ENCODE measurements at places on chromosomes 1 and 21.

DNA sequence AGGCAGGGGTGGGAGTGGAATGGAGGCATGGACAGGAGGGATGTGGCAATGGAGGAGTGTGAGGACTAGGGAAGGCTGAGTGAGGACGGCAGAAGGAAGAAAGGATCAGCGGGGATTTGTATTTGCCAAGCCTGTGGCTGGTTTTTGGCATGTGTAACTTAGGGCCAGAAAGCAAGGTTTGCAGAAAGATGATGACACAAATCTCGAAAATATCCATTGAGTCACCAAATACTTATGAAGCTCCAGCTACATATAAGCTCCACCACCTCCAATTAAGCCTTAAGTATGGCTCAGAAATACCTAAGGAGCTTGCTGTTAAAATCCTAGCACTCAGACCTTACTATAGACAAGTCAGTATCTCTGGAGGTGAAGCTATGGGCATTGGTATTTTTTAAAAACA lies 90.1 kb downstream of the OMA1 start:
- no peak for DNase-seq

- no peak for DNase-seq
These were observed 20.7 kb upstream of the CYYR1 start for GRCh38 chr21:26593800-26594199.

DNA sequence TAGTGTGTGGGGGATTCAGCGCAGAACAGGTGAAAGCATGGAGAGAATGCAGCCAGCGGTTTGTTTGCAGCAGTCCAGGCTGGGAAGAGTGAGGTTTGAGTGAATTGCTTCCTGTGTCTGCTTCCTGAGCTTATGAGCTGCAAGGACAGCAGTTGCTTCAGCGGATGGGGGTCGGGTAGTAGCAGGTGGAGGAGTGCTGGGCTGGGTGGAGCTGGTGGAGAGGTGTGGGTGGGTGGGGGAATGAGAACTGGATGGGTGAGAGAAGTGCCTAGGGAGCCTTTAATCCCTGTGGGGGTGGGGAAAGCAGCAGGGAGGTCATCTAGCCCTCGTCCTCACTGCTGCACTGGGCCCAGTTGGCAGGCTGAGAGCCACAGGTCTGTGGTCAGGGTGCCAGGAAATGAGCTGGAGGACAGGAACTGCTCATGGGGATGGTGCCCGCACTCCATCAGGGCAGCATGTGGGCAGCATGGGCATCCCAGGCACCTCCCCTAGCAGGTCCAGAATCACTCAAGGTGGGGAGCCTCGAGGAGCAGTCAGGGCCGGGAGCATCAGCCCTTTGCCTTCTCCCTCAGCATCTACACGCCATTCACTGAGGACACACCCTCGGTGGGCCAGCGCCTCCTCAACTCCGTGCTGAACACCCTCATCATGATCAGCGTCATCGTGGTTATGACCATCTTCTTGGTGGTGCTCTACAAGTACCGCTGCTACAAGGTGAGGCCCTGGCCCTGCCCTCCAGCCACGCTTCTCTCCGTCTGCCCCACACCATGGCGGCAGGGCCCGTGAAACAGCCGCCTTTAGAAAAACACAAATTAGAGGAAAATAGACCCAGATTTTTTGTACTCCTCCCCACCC lies 14.8 kb downstream of the PSEN2 start:
- peak; percentile 85 for DNase-seq

- no peak for DNase-seq
These were observed 10.1 kb upstream of the CNN3 start for GRCh38 chr1:94936861-94937620.

GRCh38 chr21:39712976-39713375 lies 32.0 kb upstream of the IGSF5 start:
- peak; percentile 62 for DNase-seq

GRCh38 chr1:17658837-17659236 lies 96.3 kb upstream of the ACTL8 start:
- DNase-seq, result no peak

- no peak for DNase-seq
These were observed 55.5 kb downstream of the SCCPDH start for GRCh38 chr1:246779561-246780175.

GRCh38 chr1:6672558-6672957 lies 29.1 kb downstream of the DNAJC11 start:
- DNase-seq, result no peak

- peak; percentile 71 for DNase-seq
These were observed 20.1 kb downstream of the FAAP20 start for GRCh38 chr1:2174348-2175054.

DNA sequence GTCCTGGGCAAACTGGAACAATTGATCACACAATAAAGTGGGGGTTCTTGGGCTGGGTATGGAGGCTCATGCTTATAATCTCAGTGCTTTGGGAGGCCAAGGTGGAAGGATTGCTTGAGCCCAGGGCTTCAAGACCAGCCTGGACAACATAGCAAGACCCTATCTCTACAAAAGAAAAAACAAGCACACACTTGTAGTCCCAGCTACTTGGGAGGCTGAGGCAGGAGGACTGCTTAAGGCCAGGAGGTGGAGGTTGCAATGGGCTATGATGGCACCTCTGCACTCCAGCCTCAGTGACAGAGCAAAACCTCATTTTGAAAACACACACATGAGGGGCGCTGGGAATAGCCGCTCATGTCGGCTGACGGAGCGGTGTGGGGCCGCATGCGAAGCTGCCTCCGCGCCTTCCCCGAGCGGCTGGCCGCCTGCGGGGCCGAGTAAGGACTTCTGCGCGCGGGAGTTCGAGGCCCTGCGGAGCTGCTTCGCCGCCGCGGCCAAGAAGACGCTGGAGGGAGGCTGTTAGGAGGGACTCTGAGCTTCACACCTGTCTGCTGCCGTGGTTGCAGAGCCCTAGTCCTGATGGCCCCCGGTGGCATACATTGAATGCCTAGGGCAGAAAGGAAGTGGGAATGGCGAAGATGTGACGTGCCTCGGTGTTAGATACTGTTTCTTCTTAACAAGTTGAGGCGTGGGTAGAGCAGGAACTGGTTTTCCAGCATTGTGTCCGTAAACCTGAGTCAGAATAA lies 59.5 kb downstream of the ACBD3 start:
- DNase-seq, result no peak

DNA sequence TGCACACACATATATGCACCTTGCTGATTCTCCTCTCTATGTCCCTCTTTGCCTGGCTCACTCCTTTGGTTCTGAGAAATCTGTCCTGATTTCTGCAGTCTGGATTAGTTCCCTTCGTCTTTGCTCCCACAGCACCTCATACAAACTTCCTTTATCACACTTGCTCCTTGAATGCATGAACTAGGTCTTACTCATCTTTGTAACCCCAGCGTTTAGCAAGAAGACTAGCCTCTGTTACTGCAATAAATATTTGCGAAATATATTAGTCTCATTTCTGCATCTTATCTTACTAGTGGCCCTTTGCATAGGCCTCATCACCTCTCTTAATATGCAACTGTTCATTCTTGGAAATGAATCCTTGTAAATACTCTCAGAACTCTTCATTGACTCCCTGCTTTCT lies 11.4 kb downstream of the SMYD2 start:
- DNase-seq, result no peak

DNA sequence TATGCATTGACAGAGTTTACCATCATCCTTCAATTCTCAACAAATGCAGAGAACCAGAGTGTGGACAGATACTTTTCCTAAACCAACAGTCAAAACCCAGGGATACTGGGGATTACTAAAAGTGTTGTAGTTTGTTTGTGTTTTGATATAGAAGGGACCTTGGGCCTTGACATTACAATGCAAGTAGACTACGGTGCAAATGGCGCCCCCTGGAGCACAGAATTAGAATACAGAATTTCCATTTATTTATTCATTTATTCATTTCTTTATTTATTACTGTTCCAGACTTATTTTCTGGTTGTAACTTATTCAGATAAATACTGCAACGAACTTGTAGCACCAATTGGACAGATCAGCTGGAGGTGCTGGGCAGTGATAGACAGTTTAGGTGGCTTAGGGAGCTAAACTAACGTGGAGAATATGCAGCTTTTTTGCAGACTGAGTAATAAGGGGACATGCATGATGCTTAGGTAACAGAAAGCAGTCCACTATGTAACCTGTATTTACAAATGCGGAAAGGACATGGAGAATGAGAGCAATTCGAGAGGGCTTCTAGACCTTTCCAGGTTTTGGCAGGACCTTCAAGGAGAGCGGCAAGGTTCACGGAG lies 42.6 kb downstream of the KIRREL1 start:
- peak; percentile 60 for DNase-seq

DNA sequence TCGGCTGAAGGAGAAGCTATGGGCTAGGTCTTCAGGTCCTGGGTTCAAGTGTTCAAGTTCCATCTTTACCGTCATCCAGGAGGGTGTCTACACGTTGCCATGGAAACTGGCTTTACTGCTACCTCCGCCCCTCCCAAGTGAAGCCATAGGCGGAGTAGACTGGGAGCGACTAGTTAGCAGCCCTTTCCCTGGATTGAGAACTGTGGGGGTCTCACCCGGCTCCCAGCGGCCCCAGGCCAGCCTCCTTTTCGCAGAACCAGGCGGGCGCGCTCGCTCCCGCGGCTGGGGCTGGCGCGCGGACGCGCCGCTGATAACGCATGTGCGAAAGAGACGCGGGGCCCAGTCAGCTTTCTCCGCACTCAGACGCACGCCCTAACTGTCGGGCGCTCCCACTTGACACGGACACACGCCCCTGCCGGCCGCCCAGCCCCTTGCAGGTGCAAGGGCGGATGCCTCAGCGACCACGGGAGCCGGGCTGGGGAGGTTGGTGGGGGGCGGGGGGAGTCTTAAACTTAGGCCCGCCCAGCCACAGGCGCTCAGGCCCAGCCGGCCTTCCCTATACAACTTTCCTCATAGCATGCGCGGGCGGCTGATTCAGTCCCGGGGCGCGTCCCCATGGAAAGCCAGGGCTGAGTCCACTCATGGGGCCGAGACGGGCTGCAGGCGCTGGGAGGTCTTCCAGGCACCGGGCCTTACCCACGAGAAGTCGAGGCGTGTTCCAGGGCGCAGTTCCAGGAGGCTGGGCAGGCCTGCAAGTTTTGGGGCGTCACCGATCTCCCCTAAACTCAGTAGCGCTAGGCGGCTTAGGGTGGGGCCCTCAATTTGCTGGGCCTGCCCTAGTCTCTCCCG lies 7.4 kb downstream of the EFNA4 start:
- no peak for DNase-seq

DNA sequence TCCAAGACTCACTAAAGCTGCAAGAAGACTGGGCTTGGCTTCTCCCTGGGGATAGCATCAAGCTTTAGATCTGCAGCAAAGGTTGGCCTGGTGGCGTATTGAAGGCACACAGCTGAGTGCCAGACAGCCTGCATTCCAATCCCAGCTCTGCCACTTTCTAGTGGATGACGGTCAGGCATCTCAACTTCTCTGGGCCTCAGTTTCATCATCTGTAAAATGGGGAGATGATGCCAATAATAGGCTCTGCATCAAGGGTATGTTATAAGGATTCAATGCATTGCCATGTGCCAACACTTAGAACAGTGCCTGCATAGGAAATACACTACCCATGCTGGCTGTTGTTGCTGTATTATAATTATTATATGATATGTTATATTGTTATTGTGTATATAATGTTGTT lies 220.4 kb downstream of the NPHP4 start:
- no peak for DNase-seq

DNA sequence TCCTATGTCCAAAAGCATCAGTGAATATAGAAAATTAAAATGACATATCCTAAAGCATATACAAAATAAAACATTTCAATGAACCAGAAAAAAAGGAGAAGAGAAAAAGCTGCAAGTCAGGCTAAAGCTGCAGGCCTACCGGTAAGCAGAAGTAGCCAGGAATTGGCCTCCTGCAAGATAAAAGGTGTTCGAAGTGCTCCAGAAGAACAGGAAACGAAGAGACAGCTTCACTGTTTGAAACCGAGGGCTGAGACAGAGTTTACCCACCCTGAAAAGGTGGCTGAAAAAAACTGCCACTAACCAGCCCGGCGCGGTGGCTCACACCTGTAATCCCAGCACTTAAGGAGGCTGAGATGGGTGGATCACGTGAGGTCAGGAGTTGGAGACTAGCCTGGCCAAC lies 37.4 kb downstream of the NSL1 start:
- DNase-seq, result no peak

DNA sequence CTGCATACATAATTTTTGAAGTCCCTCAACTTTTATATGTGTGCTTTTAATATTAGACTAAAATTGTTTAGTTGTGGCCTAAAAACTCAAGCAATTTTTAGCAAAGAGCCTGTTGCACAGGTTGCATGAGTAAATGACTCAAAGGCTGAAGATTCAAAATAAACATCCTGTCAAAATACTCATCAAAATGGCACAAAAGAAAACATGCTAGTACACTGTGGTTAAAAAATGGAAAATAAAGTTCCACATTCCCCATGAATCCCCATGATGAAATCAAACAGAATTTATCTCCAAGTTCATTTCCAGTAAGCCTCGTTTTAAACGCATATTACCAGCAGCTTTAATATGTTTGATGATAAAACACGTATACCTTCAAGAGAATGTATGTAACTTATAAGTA lies 230.1 kb upstream of the MAP1LC3C start:
- DNase-seq, result no peak

DNA sequence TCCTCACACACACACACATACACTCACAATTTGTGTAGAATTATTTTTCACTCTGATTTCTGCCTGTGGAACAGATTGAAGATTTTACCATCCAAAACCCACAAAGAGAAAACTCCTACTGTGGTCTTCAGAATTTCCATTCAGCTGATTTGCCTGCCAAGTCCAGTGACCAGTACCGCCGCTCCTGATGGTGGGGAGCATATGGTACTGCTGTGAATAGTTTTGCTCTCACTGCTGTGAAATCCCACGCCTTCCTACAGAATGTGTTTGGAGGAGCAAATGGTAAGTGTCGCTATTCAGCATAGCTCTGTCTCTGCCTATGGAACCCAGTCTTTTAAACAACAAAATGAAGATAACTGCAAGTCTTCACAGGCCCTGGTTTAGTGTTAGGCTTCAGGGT lies 629.5 kb downstream of the LMO4 start:
- DNase-seq, result no peak

- no peak for DNase-seq
These were observed 101.1 kb downstream of the NPHP4 start for GRCh38 chr1:5891137-5891536.

GRCh38 chr1:152115344-152115743 lies at the start of gene TCHH:
Gene TCHH (minus strand): TSS chr1:152115444. CDS start chr1:152114080, 1,364 bp downstream.
- DNase-seq, result no peak

DNA sequence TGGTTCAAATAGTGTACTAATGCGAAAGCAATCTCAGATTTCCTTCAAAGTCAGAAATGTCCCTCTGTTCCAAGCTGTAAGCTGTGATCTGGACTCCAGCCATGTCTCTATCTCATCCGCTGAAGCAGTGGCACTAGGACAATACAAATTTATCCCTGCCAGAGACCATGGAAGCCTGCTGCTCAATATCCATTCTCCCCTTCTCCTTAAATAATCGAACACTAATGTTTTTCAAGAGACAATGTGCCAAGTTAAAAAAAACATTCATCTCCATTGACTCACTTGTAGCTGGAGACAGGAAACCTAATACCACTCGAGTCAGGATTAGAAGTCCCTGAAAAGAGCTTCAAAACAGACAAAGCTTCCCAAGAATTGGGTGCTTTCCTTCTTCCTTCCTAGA lies 38.5 kb upstream of the PGBD5 start:
- no peak for DNase-seq
